ENCODE measurements at places on chromosomes 2 and 18.

DNA sequence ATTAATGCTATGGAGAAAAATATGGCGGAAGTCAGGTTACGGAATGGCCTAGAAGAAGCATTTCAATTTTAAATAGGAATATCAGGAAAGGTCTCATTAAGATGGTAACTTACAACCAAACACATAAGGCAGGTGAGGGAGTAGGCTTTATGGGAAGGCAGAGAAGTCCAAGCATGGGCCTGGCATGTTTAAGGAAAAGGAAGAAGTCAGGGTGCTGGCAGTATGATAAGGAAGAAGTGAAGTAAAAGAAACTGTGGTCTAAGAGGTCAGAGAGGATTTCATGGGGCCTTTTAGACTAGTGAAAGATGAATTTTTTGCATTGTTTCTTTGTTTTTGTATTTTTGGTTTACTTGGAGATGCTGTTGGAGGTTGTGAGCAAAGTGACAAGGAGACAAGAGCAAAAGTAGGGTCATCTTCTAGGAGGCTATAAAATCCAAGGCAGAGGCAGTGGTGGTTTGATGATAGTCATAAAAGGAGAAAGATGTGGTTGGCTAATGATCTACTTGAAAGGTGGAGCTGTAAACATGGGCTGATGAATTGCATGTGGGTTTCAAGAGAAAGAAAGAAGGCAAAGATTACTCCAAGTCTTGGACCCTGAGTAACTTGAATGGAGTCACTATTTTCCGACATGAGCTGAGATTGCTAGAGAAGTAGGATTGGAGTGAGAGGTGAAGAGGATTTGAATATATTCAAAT lies 354.3 kb downstream of the GPD2 start:
- DNase-seq: no peak

DNA sequence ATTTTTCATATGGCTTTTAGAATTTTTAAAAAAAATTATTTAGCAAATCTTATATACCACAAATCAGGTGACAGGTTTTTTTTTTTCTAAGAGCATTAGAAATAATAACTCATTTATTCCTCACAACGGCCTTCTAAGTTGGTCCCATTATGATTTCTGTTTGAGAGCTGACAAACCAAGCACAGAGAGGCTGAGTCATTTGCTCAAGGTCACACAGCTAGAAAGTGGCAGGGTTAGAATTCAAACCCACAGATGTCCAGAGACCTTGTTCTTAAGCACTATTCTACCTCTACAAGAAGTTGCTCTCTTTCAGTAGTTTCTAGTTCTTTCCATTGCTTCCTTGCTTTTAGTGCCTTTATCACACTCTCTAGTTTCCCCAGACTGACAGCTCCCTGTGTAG lies 28.8 kb upstream of the LPIN1 start:
- no peak for DNase-seq

DNA sequence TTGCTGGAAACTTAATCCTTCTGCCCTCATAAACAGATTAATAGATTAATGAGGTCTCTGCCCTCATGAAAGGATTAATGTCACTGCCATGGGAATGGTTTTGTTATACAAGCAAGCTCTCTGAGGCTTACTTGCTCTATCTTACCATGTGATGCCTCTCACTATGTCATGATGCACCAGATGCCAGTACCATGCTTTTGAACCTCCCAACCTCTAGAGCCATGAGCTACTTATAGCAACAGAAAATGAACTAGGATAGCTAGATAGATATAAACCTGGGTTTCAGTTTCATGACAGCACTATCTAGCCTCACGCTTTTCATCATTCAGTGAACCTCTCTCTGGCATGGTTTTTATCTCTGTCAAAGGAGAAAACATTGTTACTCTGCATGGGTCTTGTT lies 371.6 kb upstream of the LRP1B start:
- no peak for DNase-seq

GRCh38 chr2:75592030-75592429 lies 31.3 kb upstream of the EVA1A start:
- DNase-seq: no peak

DNA sequence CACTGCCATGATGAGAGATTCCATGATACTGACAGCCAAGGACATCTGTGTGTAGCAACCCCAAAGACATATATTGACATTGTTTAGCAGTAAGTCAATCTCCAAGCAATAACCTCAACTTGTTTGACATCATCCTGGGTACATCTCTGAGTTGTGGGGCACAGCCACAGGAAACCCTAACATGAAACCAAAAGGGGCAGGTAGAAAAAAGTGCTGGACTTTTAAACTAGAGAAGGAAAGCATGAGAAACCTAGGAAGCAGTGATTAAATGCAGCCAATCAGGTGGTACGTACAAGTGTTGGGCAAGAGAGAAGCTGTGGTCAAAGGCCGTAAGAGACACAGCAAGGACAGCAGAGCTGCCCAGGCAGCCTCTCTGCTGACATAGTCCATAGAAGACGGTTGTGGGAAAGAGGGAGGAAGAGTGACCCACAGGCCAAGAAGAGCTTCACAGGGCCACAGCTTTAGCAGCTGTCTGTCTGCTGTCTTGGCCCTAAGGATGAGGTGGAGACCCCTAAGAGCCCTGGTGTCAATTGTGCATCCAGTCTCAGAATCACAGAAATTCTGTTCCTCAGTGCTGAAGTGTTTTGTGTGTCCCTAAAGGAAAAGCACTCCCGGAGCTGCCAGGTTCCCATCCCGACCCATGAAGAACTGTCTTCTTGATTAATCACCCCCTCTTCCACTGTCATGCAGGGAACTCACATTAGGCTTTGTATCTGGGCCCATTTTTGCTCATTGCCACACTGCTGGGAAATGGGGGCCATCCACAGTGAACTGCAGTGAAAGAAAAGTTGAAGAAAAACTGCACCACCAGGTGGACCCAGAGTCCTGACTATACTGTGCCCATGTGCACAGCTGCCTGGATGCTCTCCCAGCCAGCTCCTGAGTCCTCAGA lies 25.4 kb upstream of the CHN1 start:
- DNase-seq: peak; percentile 27

- DNase-seq: peak; percentile 94
Measured at GRCh38 chr2:38619458-38620164, 16.9 kb upstream of the HNRNPLL start.

- no peak for DNase-seq
Measured at GRCh38 chr18:58013241-58014211, 30.5 kb upstream of the NEDD4L start.

DNA sequence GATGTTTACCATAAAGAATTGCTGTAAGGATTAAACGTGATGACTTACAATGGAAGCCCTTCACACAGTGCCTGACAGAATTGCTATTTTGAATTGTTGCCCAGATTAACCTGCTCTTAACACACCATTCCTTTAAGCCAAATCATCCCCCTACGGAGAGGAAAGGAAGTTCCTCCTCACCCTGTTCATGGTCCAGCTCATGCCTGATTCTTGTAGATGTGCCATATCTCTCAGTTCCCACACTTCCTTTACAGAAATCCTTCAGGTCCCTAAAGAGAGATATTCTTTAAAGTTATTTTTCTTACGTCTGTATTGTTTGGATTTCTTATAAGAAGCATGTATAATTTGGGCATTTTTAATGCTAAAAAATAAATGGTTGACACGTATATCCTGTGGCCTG lies 127.5 kb upstream of the DAPL1 start:
- DNase-seq: no peak

- no peak for DNase-seq
Measured at GRCh38 chr18:11106894-11107293, 42.5 kb downstream of the PIEZO2 start.

DNA sequence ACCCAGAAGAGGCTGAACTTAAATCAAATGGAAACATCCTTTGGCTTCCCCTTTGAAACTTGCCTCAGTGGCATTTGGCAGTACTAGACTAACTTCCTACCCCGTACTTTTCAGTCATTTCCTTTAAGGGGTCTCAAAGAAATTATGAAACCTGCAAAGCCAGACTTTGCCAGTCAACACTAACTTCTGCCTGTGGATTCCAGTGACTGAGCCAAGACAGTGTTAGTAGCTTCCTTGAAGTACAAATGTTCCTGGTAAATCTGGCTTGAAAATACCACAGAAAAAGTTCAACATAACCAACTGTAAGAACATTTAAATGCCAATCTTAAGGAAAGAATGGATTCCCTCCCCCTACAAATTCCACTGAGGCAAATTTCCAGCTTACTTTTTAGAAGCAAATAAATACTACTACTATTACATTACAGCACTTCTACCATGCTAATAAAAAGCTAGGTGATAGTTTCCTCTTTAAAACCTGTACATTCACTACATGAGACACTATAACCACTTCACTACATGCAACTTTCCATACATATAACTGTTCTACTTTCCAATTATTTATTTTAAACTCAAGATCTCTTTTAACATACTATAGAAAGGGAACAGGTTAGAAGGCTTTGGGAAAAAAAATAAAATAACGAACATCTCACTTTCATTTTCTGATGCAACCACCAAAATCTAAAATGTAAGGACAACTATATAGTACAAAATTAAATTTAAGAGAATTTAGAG lies 2.4 kb downstream of the PELI1 start:
- DNase-seq: peak; percentile 76

- peak; percentile 90 for DNase-seq
Measured at GRCh38 chr2:127563458-127564428, 28.3 kb downstream of the MYO7B start.

DNA sequence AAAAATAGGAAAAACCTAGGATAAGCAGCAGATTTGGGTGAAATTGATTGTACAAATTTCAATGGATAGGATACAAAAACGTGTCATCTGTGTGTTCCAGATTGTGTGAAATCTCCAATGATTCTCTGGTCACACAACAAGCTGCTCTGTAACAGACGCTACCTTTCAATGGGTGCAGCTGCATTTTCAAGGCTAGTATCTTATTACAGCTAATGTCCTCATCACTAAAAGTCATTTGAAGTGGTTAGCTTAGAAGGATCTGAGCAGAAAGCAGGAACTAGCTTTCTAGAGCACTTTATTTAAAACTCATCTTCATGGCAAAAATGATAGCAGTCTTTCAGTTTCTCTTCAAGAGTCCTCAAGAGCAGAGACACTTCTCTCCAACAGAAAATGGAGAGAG lies 364.6 kb downstream of the LRP1B start:
- no peak for DNase-seq

GRCh38 chr2:85247610-85248009 lies 80.2 kb downstream of the TGOLN2 start:
- no peak for DNase-seq

GRCh38 chr2:189163889-189164288 lies 15.7 kb downstream of the COL5A2 start:
- no peak for DNase-seq

DNA sequence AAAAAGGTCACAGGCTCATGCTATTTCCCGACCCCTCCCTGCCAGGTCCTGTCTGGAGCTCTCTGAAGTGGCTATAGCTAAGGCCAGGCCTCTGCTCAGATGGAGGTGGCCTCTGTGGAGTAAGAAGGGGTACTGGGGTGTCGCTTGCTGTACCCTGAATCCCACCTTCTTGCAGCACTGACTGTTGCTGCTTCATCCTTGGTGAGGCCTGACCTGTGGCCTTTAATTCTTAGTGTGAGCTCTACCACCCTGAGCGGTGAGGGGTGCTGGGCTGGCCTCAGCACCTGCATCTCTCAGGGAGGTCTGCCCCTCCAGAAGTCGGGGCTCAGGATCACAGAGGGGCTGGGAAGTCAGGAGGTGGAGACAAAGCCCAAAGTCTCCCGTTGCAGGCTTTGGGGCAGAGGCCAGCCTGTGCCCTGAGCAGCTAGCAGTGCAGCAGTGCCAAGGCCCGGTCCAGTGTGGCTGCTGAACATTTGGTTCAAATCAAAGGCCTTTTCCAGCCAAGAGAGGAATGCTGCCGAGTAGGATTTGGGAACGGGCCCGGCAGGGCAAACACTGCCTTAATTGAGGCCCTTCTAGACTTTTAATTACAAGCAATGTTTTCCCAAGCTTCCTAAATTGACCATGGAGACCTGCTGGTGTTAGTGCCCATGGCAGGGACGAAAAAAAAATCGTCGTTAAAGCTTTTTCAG lies 133.5 kb upstream of the HAAO start:
- DNase-seq: no peak

GRCh38 chr2:235051436-235052260 lies 99.8 kb downstream of the SH3BP4 start:
- DNase-seq: peak; percentile 26

DNA sequence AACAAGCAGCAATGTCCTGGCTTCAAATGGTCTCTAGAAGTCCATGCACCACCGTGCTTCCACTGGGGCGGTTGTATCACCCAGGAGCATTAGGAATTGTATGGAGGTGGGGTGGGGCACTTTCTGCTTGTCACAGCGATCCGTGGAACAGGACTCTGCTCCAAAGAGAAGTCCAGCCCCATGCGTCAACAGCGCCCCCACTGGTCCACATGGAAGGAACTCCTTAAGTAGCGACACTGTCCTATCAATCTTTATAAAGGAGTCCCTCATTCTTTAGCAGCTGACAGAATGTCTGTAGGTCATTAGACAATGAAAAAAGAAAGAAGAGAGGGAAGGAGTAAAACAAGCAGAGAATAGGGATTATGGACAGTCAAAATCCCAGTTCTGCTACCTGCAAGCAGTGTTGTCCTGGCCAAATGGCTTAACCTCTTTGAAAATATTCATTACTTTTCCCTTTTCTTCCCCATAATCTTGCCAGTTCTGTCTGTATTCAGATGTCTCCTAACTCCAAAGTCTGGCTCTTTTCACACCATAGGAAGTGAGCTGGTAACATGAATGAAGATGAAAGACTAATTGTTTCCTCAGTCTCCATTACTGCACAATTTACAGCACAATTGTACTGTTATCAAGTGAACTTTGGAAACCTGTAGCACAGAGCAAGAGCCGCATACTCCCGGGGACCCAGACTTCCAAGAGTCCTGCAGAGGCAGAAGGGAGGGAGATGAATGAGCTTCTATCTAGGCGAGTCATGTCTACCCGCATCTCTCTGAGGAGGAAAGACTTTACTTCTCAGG lies 9.9 kb downstream of the NFE2L2 start:
- no peak for DNase-seq

DNA sequence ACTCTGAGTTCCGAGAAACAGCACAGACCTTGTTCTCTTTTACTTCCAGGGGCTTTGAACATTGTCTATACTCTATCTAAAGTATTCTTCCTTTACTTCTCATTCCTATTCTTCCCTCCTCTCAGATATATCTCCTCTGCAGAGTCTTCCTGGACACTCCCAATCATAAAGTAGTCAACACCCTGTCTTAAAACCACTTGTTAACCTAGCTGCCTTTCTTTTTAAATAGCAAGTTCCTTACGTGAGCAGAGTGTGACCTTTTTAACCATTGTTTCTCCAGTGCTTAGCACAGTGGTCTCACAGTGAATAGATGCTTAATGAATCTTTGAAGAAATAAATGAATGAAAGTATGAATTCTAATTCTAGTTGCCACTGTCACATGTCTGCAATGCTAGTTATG lies 47.4 kb downstream of the PTRHD1 start:
- DNase-seq: no peak

DNA sequence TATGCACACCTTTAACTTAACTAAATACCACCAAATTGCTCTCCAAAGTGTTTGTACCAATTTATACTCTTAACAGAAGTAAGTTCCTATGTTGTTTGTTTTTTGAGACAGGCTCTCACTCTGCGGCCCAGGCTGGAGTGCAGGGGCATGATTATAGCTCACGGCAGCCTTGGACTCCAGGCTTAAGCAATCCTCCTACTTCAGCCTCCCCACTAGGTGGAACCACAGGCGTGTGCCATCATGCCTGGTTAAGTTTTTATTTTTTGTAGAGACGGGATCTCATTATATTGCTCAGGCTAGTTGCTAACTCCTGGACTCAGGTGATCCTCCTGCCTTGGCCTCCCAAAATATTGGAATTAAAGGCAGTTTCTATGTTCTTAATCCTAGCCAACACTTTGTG lies 13.1 kb upstream of the NAB1 start:
- DNase-seq: no peak

GRCh38 chr2:29012211-29012681 lies 31.1 kb downstream of the TOGARAM2 start:
- peak; percentile 39 for DNase-seq

Measured in suppressor macrophage treated with lipopolysaccharide for 4 hours (primary cell).